ENCODE measurements at places on chromosomes 2 and 18.

GRCh38 chr2:85813211-85813981 is 59.6 kb downstream of the ATOH8 start:
- no peak for DNase-seq

DNA sequence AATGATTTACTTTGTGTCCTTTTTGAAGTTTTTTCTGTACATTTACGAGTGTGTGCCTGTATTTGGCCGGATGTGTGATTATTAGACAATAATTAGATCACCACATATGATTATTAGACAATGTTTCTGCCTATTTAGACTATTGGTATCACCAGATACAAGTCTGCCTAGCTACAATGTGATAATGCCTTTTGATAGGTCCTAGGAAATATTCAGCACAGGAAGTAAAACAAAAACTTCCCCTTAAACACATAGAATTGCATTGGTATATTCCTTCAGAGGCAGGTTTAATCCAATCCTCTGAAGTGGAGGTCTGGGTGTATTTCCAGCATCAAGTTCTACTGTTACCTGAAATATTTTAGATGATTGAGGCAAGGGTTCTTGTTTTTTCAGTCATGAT is 275.1 kb downstream of the TGIF1 start:
- DNase-seq: no peak

DNA sequence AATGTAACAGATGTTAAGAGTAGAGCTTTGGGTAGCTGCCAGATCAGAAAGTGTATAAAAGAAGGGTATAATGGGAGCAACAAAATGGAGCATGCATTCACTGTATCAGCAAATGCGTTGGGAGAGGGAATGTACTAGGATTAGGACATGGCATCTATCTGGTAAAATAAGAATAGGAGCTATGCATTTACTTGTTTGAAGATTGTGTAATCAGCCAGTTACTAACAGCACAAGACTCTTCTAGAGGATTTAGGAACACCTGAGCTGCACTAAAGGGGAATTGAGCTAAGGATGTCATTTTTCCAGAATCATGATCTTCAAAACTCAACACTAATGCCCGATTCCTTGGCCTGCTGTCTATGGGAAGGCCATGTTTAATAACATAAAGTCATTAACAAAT is 394.2 kb upstream of the TNP1 start:
- no peak for DNase-seq

DNA sequence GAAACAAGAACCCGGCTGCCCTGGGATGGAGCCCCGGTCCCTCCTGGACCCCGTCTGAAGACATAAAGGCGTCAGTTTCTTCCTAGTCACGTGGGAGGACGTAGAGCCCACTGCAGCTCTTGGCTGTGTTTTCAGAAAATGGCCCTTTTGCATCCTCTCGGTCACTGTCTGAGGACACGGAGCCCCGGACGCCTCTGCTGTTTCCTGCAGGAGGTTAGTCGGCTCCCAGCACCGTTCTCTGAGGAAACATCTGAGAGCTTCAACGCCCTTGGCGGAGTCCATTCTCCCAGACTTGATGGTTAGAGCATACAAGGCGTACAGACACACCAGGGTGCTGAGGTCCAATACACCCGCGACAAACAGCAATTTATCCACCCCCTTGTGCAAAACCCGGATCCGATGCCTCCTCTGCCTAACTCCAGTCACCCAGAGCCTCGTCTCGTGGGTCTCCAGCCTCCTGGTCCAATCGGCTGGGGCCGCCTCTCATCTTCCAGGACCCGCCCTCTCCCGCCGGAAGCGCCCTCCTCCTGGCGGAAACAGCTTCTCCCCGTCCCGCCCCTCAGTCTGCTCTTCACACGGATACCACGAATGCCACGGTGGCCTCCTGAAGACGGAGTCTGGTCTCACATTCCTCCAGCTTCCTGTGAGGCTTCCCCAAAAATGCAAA is 119.4 kb downstream of the TMEM18 start:
- DNase-seq: no peak

- DNase-seq: no peak
These were observed 332.2 kb downstream of the OSR1 start for GRCh38 chr2:19026261-19026660.

DNA sequence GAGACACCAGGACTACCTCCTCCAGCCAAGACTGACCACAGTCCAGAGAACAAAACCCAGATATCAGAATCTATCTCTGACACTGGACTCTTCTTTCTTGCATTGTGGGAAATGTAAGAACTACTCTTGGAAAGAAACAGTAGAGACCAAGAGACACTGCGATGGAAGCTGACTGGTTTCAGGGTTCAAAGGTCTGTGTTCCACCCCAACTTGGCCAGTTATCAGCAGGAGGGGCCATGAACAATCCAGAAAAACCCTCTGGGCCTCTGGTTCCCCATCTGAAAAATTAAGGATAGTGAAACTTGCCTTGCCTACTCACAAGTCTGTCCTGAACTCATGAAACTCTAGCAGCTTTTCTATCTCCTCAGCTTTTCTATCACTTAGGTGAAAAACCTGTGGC is 166.5 kb downstream of the SUCLG1 start:
- no peak for DNase-seq

DNA sequence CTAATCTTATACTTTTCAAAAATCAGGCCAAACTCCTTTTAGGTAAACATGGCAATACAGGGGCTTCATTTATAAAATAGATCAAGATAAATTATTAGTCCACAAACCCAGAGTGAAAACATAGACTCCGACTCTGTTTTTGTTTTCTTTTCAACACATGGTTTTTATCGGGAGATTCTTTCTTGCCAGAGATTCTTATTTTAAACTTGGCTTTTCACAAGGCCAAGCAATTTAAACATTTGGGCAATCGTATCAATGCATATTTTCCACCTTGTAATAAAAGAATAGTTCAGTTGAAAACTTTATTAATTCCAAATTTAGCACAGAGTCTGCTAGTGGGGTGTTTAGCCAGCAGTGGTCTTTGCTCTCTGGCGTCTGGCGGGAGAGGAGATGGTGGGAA is 71.9 kb downstream of the SOX11 start:
- DNase-seq: no peak

GRCh38 chr18:73286584-73286983 is 418.8 kb upstream of the NETO1 start:
- DNase-seq: no peak

DNA sequence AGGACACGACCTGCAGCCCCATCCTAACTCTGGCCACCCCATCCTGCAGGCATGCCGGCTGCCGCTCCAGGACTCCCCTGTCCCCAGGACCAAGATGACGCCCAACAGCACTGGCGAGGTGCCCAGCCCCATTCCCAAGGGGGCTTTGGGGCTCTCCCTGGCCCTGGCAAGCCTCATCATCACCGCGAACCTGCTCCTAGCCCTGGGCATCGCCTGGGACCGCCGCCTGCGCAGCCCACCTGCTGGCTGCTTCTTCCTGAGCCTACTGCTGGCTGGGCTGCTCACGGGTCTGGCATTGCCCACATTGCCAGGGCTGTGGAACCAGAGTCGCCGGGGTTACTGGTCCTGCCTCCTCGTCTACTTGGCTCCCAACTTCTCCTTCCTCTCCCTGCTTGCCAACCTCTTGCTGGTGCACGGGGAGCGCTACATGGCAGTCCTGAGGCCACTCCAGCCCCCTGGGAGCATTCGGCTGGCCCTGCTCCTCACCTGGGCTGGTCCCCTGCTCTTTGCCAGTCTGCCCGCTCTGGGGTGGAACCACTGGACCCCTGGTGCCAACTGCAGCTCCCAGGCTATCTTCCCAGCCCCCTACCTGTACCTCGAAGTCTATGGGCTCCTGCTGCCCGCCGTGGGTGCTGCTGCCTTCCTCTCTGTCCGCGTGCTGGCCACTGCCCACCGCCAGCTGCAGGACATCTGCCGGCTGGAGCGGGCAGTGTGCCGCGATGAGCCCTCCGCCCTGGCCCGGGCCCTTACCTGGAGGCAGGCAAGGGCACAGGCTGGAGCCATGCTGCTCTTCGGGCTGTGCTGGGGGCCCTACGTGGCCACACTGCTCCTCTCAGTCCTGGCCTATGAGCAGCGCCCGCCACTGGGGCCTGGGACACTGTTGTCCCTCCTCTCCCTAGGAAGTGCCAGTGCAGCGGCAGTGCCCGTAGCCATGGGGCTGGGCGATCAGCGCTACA is 2.1 kb downstream of the GPBAR1 start:
- no peak for DNase-seq

DNA sequence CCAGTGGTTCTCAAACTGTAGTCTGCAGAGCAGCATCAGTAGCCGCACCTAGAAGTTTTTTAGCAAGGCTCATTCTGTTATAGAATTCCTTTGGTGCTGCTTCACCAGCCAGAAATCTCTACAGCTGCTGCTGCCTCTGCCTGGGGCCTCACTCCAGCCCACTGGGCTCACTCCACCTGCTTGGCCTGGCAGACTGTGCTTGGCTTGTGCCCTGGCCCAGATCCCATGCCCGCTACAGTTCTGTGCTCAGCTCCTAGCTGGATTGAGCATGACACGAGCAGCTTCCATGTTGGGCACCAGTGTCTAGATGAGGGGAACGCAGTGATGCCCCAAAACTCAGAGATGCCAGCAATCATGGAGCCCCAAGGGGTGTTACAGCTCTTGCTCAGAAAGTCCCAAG is 22.6 kb downstream of the MAPK4 start:
- no peak for DNase-seq

DNA sequence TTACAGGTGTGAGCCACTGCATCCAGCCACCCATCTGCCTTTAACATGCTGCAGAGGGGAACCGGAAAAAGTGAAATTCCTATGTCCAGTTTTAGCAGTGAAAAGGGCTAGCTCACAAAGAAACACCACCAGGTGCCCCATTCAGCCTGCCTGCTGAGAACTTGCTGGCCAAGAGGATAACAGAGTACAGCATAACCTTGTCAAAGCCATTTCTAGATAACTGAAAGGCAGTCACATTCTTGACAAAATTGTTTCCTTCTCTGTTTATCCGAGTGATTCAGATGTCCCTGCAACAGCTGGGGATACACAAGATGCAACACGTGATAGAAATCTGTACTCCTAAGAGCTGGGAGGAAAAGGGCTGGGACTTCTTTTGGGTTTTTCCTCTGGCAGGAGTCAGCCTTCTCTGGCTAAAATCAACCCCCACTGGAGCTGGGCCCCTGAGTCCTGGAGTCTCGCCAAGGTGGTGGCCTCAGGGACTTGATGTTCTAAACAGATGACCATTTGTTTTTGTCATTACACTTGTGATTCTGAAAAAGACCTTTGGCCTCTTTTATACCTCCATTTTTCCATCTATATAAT is 505.4 kb downstream of the BCL11A start:
- DNase-seq: no peak

DNA sequence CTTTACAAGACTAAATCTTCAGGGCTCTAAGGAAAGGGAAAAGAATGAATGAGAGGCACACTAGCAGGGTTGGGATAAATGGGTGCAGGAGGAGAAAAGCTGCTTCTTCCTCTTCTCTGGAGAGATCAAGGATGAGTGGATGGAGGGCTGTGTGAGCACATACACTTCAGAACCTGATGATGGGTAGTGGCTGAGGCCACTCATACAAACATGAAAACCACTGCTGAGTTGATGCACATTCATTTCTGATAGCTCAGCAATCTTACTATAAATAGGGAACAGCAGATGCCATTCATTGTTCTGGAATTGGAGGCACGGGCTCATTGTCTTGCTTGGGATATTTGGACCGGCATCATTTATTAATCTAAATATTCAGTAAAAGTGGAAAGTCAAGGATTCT is 152.4 kb upstream of the KCTD1 start:
- no peak for DNase-seq

GRCh38 chr2:27701676-27702075 is 38.0 kb downstream of the SLC4A1AP start:
- no peak for DNase-seq

- DNase-seq: no peak
These were observed 5.4 kb upstream of the IL1R2 start for GRCh38 chr2:101986376-101986775.

DNA sequence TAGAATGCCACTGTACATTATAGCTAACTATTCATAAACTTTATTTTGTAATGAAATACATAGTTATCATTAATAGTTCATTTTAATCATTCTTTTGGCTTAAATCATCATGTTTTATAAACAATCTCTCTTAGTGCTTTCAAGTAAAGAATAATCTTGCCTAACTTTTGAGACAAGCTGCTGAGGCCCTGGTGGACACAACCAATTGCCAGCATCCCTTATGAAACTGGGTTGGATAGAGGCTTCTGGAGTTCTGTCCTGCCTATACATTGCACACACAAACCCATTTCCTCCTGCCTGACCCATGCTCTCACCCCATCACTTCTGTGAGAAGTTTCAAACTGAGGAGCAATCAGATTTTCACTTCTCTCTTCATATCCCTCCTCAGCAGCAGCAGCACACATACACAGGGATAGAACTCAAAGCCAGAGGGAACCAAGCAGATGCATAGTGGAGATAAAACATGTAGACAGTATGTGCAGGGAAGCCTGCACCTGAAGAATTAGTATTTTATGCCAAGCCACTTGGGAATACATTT is 450.0 kb upstream of the SLC14A2 start:
- no peak for DNase-seq

DNA sequence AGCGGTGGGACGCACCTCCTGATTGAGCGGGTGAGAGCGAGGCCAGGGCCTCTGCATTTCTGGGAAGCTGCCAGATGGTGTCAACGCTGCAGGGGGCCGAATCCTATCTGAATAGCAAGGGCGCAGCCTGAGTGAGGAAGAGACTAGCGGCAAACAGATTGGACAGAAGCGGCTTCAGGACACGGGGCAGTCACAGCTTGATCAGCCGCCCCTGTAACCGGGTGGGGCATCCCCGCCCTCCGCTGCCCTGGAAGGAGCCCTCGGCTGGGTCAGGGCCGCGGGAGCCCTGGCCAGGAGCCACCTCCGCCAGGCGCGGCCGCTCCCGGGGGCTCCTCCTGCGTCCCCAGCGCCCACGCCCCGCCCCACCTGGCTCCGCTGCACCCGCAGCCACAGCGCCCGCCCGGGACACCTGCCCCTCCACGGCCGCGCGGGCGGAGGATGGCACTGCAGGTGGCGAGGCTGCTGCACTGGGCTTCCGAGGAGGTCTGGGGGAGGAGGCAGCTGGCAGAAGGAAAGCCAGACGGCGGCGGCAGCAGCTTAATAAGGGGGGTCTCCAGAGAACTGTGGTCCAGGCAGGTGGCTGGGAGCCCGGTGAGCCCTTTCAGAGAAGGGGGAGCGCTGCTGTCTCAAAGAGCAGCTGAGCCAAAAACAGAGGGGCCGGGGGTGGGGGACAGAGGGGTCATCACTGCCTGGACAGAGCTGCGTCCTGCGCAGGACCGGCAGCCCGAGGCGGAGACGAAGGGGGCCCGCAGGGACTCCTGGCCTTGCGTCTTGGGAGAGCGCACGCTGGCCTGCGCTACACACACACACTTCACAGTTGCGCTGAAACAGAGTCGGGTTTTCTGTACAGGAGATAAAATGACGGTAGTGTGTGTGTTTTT is 18.8 kb upstream of the SOX11 start:
- DNase-seq: no peak

- peak; percentile 35 for DNase-seq
These were observed 7.6 kb upstream of the TNS1 start for GRCh38 chr2:218010140-218010983.

GRCh38 chr18:26471027-26471426 is 77.3 kb downstream of the KCTD1 start:
- no peak for DNase-seq

All from nucleus accumbens (tissue), 56 donors.